HT1080 (cell line): ENCODE measurements at places on chromosomes 7 and 10.

- no peak for DNase-seq
Observed at GRCh38 chr7:66832531-66833351, 88.3 kb upstream of the TMEM248 start.

DNA sequence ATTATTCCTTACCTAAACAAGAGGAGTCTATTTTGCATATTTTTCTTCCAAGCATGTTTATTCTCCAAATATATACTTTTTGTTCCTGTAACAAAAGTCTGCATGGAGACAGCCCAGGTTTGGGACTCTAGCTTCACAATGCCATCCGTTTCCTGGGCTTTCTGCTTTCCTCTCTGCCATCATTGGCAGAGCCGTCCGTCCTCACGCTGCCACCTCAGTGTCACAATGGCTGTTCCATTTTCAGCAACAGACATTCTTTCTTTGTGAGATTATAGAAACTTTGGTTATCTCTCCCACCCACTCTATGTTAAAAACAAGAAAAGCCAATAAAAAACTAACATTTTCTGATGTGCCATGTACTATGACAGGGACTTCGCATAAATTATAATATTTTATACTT lies 825.2 kb downstream of the REEP3 start:
- DNase-seq = no peak

GRCh38 chr7:155003092-155003375 lies at the start of gene PAXIP1:
PAXIP1 (minus strand) TSS chr7:155003124; CDS start chr7:155002929, 195 bp downstream.
- no peak for DNase-seq

GRCh38 chr10:64682043-64682442 lies 1160.8 kb downstream of the REEP3 start:
- DNase-seq = peak; percentile 85

DNA sequence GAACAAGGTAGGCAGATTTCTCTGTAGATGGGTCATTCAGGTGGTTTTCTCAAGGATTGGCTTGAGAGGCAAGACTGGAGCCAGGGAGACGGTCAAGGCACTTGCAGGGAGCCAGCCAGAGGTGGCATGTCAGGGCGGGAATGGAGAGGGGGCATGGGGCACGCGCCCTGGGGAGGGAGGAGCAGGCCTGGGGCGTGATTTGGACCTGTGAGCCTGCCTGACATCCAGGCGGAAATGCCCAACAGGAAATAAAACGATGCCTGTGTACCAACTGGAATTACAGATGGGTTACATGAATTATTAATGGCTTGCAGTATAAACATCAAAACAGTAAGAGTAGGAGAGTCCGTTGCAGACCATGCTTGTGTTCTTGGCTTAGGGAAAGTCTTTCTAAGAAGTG lies 8.6 kb upstream of the SUN1 start:
- no peak for DNase-seq

DNA sequence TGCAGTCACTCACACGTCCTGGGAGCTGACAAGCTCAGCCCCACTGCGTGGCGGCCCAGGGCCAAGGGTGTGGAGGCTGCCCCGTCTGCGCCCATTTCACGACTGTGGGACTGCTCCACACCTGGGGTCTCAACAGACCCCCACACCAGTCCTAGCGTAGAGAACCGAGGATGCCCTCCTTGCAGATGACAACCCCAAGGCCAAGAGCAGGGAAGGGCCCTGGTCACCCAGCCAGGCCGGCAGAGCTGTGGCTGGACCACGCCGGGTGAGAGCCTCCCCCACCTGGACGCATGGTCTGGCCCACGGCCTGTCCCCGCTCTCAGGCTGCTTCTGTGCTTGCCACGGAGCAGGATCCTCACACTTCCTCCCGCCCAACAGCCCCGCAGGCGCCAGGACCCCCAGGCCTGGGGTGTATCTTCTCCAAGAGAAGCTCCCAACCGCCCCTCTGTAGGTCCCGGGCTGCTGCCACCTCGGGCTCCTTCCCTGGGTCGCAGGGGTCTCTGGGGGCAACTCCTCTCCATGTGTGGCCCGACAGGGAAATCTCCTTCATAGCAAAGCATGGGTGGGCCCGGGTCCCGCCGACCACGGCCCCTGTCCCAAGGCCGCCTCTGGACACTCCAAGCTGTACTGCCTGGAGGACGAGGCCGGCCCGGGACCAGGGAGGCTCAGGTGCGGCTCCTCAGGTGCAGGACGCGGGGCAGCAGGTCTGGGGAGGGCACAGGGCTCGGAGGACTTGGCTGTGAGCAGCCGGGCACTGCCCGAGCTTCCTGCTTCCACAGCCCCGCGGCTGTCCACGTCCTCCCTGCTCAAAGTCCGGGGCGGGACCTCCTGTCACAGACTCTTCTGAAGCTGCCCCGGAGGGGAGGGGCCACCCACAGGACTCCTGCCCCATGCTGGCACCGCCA lies 88.8 kb downstream of the FOXL3 start:
- DNase-seq = no peak

- DNase-seq = no peak
Observed at GRCh38 chr10:133401500-133401899, 7.5 kb downstream of the MTG1 start.
